Upper lobe of left lung (tissue), 6 donors: ENCODE measurements at places on chromosomes 11 and 22.

DNA sequence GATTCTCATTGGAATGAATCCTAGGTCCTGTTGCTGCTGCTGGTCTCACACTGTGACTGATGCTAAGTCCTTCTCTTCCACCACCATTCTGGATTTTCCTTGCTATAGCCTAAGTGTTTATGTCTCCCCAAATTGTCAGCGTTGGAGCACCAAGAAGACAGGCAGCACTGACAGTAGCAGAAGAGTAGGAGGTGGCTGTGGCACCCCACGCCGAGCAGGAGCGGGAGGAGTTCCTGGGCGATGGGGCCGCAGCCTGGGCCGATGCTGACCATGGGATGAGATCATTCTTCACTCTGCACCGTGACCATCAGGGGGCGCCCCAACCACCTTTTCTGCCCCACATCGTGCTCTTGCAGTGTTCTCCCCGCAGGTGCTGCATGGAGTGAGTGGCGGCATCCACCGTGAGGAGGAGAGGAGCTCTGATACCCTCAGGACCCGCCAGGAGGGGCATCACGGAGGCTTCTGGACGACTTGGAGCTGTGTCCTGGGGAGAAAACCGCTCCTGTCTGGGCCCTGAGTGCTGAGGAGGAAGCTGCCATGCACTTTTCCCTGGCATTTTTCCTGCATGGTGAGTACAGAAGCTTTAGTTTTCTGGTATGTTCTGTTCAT is 57.0 kb downstream of the LRRC74B start:
- DNase-seq = peak; percentile 82

GRCh38 chr11:17691976-17692375 is 27.4 kb upstream of the MYOD1 start:
- no peak for DNase-seq

- no peak for DNase-seq
Observed at GRCh38 chr11:92707173-92707619, 262.3 kb upstream of the MTNR1B start.

DNA sequence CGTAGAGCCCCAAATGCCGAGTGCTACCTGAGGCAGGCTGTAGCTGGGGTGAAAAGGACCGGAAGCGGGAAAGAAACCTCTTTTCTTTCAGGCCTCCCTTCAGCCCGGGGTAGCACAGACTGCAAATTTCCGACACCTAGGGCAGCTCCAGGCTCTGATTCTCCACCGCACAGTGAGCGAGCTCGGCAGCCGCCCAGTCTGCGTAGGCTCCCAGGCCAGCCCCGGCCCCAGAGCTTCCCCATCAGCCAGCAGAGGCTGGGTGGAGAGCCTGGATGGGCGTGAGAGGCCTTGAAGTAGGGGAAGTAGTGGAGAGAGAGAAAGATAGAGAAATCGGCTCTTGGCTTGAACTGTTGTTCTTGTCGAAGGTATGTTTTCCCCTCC is 9.3 kb upstream of the PAX6 start:
- no peak for DNase-seq

DNA sequence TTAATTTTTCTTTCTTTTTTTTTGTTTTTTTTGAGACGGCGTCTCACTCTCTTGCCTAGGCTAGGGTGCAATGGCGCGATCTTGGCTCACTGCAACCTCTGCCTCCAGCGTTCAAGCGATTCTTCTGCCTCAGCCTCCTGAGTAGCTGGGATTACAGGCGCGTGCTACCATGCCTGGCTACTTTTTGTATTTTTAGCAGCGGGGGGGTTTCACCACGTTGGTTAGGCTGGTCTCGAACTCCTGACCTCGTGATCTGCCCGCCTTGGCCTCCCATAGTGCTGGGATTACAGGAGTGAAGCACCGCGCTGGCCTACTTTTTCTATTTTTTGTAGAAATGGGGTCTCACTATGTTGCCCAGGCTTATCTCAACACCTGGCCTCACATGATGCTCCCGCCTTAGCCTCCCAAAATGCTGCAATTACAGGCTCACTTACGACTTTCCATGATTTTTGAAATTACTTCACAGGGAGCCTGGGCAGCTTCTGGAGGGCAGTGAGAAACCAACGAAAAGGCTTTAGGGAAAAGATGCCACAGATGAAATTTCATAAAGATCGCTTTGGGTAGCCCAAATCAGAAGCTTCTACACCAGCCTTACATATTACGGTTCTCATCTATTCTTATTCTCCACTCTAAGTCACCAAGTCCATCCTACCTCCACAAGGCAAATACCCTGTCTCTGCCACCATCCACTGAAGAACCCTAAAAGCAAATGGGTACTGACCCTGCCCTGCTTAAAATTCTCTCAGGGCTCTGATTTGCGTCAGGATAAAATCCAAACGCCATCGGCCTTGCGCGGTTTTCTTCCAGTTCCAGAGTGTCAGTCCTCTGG is 866 bp upstream of the RRM1 start:
- no peak for DNase-seq

- DNase-seq = no peak
Observed at GRCh38 chr11:9691865-9692264, 28.0 kb downstream of the SWAP70 start.

DNA sequence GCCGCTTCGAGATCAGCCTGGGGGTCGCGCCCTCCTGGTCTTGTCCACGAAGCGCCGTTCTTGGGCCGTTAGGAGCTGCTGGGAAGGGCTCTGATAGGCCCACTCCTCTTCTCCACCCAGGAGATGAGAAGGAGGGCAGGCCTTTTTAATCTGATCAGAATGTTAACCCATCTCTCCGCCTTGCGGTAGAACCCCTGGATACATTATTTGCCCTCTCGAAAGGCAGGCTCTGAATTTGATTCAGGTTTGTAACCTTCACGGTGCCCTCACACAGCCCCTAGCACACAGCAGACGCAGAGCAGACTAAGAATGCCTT is at the start of gene CCDC83:
TSS of gene CCDC83 (plus strand) at position 43 of the 316 bp plus-strand sequence. CDS start 9,741 bp downstream, outside the sequence.
- DNase-seq = no peak

DNA sequence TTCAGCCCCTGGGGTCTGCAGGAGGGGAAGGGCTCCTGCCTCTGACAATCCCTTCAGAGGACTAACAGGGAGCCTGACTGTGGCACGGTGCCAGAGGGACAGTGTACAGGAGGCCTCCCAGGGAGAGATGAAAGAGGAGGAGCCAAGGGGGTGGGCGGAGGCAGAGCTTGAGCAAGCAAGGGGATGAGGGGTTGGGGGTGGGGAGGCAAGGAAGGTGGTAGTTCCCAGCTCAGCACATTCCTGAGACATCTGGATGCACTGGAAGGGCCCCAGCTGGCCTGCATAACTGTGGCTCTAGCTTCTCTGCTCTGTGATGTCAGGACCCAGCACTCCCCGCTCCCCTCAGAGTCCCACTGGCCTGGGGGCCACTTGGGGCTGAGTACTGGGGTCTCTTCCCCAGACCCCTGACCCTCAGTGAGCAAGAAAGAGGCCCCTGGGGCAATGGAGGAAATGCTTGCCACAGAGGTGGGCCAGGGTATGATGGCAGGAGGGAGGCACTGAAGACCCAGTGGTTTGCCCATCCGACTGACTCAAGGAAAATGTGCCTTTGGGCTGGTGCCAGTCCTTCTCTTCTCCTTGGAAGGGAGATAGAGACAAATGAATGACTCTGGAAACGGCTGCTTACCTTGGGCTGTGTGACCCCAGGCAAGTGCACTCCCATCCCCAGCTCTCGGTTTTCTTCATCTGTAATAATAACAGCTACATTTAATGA is 13.3 kb downstream of the CREB3L1 start:
- peak; percentile 83 for DNase-seq

GRCh38 chr11:101848262-101848661 is 66.5 kb upstream of the CEP126 start:
- DNase-seq = no peak

GRCh38 chr11:62680825-62681240 is 2.0 kb upstream of the UBXN1 start:
- no peak for DNase-seq

DNA sequence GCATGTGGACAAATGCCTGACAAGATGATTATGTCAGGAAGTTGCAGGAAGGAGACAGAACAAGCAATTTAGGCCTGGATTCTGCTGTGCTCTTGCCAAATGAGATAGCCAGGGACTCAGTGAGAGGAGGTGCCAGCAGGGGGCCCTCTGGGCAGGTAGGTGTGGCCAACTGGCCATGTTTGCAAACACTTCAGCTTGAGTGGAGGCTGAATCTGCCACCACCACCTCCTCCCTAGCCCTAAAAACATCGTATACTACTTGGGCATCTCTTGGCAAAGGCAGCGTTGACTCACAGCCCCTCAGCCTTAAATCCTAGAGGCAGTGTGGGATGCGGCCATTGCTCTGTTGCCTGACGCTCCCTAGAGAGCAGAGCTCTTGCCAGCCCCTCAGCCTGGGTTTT is 95.1 kb upstream of the PLET1 start:
- peak; percentile 54 for DNase-seq

DNA sequence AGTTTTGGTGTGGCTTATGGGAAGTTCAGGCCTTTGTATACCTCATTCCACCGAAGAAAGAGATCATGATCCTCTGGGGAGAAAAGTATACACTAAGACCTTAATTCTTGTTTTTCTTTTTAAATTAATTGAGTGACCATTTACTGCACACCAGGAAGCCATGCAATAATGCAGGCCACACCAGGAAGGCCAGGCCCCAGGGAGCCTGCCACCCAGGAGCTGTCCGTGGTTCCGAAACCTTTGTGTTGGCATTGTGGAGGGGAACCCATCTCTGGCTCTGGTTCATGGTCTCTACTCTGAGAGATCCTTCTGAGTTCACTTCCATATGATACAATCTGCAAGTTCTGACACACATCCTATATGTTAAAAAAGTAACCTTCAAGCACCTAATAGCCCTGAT is 291.8 kb downstream of the MIAT start:
- DNase-seq = no peak

DNA sequence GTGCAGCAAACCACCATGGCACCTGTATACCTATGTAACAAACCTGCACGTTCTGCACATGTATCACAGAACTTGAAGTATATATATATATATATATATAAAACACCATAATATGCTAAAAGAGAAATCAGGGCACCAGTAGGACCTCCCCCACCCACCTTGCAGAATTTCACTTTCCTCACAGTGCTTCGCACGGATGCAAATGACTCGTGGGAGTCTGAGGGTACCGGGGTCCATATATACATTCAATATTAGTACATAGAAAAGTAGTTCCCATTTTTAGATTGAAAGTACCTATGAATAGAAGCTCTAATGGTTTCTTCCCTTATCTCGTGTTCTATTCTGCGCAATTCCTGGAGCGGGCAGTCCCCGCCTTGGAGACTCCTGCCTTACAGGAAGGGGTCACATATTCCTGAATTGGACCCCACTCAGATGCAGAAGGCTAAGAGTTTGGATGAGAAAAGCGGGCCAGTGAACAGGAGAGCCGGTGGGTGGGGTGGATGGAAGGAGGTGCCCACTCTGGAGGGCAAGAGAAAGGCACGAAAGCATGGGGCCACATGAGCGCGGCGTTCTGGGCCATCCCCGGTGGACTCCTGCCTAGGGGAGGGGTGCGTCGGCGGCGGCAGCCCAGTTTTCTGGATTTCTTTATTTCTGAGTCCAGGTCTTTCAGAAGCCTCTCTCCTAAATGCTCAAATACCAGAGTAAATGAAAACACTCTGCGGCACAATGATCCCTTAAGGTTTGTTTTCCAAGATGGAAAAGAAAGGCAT is 136.3 kb downstream of the ETS1 start:
- DNase-seq = peak; percentile 68

DNA sequence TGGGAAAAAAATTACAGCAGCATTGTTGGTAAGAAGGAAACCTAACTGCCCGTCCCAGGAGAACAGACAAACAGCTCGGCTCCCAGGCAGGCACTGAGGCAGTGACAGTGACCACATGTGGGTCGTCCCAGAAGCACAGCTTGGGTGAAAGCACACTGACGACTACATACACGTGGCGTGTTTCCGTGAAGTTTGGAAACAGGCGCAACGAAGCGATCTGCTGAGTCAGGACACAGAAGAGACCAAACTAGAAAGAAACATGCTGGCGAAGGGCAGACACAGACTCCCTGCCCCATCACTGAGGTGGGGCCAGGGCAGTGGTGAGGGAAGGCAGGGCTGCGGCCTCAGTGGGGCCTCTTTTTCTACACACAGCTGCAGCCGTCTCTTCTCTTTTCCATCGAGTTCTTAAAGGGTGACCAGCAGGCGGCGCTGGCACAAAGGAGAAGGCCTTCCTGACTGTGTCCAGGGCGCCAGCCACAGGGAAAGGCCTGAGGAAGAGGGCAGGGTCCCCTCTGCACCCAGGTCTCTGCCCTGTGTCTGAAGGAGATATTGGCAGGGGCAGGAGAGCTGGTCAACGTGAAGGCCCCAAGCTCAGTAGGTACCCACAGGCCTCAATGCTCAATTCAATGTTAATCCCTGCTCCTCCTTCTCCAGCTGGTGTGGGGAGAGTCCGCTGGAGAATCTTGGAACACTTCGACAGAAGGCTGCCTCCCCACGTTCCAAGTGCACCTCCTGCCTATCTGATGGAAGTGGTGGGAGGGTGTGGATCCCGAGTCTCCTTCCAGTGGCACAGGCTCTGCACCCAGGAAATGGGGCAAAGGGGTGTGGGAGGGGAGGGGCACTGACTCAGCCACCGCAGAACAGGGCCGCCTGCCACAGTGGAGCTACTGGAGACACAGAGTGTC is 19.9 kb downstream of the CARS1 start:
- no peak for DNase-seq

DNA sequence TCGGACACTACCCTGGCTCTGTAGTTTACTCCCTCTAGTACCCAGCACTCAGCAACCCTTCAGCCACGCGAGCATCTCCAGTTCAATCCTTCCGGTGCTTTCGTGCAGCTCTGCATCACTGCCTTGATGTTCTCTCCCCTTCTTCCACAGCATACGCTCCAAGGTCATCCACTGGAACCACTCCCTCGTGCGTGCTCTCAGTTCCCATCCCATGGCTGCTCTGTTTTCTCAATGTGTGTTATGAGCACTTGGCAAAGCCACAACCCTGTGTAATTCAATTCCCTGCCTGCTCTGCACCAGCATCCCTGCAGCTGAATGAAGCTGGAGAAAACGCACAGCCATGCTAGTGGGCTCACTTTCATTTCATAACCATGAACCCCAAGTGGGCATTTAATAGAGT is 38.5 kb upstream of the NFRKB start:
- DNase-seq = no peak

DNA sequence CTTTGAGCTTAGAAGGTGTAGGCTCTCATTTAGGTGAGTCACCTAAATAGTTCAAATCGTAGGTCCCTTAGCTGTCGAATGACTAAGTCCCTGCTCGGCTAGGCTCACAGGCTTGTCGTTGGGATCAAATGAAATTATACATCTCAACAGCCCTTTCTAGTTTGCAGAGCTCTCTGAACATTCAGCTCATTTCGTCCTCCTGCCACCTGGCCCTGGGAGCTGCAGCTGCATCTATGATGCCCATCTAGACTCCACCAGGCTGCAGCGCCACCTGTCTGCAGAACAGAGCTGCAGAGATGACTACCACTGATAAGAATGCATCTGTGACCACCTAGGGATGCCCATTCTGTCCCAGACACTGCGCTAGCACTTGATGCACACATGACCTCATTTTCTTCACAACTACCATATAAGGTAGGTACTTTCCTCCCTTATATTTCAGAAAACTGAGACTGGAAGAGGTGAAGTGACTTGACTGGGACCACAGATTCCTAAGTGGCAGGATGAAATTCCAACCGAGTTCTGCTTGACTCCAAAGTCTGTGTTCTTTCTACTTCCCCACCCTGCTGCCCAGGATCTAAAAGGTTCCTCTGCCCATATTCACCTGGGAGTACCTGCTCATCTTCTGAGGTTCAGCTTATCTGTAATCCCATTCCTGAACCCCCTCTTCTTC is 141.1 kb upstream of the NARS2 start:
- no peak for DNase-seq
